ENCODE measurements at places on chromosomes 7 and 10. TPM values are rescaled to one million over a fixed set of nuclear protein-coding genes. Genes with fewer than 3 reads are reported as not detected.

HOXA7 gene
- 0.10 TPM for total RNA-seq

CYP26A1 gene
- total RNA-seq: not detected

C10orf95 gene
- total RNA-seq: 0.10 TPM

DKK1 gene
- total RNA-seq: not detected

AKR1C4 gene
- total RNA-seq: 0.21 TPM

SYCE1 gene
- total RNA-seq: not detected

SLC26A5 gene
- total RNA-seq: not detected

NCAPG2 gene
- total RNA-seq: 2.9 TPM

ZNF282 gene
- 10.7 TPM for total RNA-seq

Data from mononuclear cell (primary cell).